ENCODE measurements at places on chromosomes 3 and 15.

- no peak for DNase-seq
Observed at GRCh38 chr15:68364028-68364659, 67.8 kb downstream of the ITGA11 start.

DNA sequence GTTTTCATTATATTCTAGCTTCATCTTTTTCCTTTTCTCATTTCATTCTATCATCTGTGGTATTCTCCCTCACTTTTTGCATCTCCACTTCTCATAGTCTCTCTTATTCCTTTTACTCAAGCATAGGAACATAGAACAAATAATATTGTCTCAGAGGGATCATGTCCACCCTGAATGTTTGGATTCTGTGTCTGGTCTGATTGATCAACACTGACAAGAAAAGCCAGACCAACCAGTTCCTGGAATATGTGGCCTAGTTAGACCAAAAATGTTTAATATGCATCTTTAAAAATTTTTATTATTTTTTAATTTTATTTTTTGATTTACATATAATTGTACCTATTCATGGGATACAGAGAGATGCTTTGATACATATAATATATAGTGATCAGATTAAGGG is 212.0 kb upstream of the ALCAM start:
- no peak for DNase-seq

DNA sequence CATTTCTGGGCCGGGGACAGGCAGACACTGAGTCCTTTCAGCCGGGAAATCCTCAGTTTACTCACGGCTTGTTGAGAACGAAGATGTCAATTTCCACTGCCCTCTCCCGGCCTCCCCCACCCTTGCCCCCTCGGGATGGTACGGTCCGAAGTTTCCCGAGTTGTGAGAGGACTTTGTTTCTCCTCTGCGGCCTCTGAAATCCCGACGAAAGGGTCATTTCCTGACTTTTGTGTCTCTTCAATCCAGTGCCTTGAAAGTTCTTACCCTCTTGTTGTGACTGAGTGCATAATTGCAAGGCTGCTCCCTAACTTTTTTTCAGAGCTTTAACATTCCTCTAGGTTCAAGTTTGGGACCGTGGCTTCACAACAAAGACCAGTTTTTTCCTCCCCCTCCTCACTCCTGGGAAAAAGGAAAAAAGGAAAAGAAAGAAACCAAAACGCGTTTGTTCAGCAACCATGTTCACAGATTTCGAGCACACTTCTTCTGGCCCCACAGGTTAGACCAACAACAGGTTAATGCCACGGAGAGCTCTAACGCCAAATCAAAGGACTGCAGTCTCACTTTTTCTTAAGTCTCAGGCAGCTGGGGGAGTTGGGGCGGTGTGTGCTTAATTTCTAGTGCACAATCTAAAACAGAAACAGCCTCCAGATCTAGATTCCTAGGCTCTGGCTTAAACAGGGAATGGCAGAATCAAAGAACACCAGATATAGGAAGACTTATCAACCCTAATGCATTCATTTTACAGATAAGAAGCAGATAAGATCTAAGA is 138.9 kb downstream of the TMCO5A start:
- no peak for DNase-seq

GRCh38 chr3:195715134-195715533 is 5.6 kb upstream of the MUC20 start:
- DNase-seq: no peak

DNA sequence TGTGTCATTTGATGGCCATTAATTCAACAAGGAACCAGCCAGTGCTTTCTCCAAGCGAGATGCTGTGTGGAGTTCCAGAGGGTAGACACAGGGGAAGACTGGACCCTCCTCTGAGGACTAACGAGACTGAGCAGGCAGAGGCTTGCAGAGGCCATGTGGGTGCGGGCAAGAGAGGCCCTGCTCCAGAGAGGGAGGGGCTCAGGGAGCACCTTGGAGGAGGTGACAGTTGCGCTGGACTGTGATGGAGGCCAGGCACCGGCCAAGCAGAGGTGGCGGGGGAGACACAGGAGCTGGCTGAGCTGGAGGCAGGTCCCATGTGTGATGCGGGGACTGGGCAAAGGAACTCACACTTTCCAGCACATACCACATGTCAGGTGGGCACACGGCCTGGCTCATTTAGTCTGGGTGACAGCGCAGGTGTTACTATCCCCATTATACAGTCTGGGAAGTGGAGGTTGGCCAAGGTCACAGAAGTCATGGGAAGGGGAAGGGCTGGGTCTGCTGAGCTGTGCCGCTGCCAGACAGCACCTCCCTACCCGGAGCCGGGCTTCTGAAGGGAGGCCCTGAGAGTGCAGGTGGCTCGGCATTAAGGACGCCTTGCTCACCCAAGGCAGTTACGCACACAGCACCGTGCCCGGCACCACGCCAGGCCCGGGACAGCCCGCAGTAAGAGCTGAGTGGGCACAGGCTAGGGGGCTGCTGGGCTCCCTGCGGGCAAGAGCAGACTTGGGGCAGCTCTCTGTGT is 3.7 kb downstream of the MELTF start:
- DNase-seq: no peak

GRCh38 chr15:99614749-99615288 is 49.0 kb downstream of the MEF2A start:
- DNase-seq: no peak

- no peak for DNase-seq
Observed at GRCh38 chr15:84697236-84697990, 18.5 kb downstream of the SEC11A start.

DNA sequence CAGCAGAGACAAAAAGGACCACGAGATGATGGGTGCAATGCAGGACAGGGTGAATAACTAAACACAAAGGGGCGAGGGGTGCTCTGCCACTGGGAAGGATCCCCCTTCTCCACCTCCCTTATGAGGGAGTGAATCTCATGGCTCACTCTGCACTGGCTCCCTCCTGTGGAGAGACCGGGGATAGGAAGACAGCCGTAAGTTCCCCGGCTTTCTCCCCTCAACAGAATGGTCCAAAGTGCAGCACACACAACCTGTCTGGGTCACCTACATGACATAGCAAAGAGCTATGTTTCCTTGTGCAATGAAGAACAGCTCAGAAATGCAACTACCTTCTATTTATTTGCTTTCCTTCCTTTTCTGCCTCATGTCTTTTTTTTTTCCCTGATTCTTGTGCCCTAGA is 7.8 kb upstream of the ACSBG1 start:
- DNase-seq: peak; percentile 51

- no peak for DNase-seq
Observed at GRCh38 chr15:63067306-63067705, 24.8 kb downstream of the TPM1 start.

- DNase-seq: no peak
Observed at GRCh38 chr15:49693498-49693897, 72.7 kb downstream of the DTWD1 start.

- no peak for DNase-seq
Observed at GRCh38 chr3:29382409-29382808, 101.5 kb downstream of the RBMS3 start.

GRCh38 chr15:51128701-51129100 is 34.0 kb upstream of the TNFAIP8L3 start:
- no peak for DNase-seq

- no peak for DNase-seq
Observed at GRCh38 chr3:10274601-10275000, 18.1 kb downstream of the GHRL start.

- no peak for DNase-seq
Observed at GRCh38 chr3:191434024-191434423, 26.9 kb upstream of the PYDC2 start.

GRCh38 chr3:64916937-64917336 is 229.1 kb upstream of the ADAMTS9 start:
- no peak for DNase-seq

GRCh38 chr3:66404903-66405700 is 95.7 kb downstream of the LRIG1 start:
- DNase-seq: no peak

- DNase-seq: no peak
Observed at GRCh38 chr15:100941536-100941935, 22.4 kb downstream of the LRRK1 start.

- no peak for DNase-seq
Observed at GRCh38 chr3:5136919-5137429, 14.9 kb downstream of the ARL8B start.

DNA sequence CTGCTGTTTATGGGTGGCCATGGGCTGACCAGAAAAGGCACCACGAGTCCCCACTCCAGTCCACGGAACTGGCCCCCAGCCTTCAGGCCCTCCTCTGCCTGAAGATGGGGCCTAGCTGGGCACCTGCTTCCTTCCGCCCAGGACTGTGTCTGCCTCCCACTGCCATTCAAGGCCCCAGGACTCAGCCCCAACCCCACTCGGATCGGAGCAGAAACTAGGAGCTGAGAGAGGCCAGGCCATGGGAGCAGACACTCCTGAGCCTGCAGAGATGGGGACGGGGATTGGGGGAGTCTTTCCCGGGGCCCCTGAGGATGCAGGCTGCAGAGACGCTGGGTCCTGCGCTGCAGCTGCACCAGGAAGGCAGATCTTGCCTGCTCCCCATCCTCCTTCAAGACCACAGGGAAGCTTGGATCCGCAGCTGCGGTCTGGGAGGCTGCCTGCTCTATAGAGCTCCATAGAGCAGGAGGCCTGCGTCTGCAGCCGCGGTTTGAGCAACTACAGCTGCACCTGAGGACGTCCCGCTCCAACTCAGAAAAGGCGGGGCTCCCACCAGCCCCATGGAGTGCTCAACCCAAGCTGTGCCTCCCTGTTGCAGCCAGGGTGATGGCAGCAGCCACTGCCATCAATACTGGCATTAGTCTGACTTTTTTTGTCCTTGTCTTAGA is 383.9 kb upstream of the TMCO5A start:
- DNase-seq: no peak

- DNase-seq: no peak
Observed at GRCh38 chr3:123357275-123357674, 91.6 kb downstream of the ADCY5 start.

DNA sequence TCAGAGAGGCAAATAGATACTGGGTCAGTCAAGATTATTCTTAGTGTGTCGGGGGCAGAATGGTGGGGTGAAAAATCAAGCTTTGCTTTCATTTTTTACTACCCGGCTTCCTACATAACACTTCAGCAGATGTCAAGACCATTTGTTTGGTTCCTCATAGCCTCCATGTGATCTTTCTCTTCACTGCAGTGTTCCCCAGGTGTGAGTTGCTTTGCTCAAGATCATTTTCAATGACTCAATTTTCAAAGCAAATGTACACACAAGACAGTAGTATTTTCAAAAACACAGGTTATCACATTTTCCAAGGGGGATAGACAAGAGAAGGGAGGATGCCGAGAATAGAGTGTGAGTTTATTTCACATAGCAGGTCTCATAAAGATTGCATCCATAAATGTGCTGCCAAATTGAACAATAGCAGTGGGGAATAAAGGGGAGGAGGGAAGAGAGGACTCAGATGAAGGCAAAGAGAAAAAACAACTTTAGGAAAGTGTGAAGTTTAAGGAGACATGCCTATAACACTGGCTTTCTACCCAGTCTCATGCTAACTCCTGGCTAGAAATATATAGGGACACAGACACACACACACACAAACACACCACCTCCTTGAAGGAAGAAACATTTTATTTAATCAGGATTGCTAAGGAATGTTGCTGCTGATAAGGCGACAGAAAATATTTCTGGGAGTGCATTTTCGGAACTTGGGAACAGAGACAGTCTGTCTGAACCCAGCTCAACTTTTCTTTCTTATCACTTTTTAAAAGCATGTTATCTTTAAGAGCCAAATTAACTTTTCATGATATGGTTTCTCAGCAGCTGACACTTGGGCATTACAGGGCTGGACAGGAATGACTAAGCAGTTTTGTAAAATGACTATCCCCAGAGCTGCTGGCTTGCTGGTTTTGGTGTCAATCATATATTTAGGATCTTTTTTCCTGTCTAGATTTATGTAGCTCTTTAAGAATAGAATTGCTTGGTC is 402.4 kb downstream of the RBMS3 start:
- DNase-seq: no peak

DNA sequence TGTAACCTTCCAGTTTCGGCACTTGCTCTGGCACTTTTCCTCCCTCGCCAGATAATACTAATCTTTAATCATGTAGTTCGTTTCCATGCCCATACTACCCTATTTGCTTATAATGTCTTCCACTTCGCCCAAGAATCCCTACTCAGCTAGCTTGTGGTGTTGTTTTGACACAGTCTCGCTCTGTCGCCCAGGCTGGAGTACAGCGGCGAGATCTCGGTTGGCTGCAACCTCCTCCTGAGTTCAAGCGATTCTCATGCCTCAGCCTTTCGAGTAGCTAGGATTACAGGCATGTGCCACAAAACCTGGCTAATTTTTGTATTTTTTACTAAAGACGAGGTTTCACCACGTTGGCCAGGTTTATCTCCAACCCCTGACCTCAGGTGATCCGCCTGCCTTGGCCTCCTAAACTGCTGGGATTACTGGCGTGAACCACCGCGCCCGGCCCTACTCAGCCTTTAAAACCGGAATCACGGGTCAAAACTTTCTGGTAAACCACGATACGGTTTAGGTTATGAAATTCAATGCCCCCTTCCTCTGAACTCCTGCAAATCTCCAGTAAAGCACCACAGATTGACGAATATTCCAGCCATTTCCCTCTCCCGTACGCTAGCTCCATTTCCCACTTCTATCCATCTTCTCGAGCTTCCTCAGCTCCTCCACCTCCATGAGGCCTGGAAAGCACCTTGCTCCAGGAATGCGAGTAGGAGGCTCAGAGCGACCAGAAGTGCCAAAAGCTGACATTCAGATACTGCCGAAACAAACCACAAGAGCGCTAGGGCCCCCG is 878 bp upstream of the RAD51 start:
- DNase-seq: no peak

GRCh38 chr3:153372326-153372725 is 210.3 kb downstream of the RAP2B start:
- no peak for DNase-seq

GRCh38 chr3:16849795-16850194 is 35.0 kb upstream of the PLCL2 start:
- no peak for DNase-seq

DNA sequence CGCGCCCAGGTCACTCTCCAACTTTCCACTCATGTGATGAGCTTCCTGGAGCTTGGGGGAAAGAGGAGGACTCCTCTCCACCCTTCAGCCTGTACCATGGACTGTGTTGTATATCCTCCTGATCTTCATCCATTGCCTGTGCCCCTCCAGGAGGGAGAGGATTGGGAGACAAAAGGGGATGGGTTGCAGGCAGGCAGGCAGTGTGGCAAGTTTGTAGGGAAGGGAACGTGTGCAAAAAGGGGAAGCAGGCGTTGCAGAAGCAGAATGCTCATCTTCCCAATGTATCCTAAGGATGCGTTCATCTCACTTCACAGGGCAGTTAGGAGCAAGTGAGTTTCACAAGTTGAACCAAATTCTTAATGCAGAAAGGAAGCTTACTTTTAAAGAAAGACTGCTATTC is 28.1 kb upstream of the GHSR start:
- no peak for DNase-seq

- DNase-seq: peak; percentile 63
Observed at GRCh38 chr3:187741403-187742350, 3.6 kb downstream of the BCL6 start.

DNA sequence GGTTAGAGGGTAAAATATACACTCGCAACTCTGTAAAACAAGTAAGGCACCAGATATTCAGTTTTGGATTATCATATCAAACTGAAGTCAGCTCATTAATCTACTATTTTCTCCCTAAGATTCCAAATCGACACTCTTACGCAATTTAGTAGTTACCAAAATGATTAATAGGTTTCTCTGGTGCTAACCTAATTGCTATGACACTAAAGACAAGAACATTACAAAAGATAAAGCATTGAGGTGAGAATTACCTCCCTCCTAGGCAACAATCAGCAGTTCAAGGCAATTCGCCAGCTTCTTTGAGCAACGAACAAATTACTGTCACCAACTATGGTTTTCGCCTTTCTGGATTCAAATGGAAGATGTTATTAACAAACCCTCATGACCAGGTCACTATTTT is 1305.0 kb downstream of the ROBO2 start:
- DNase-seq: no peak

- no peak for DNase-seq
Observed at GRCh38 chr3:151890721-151891141, 17.3 kb downstream of the SUCNR1 start.
